ENCODE measurements at places on chromosomes 16 and 17. TPM values are rescaled to one million over a fixed set of nuclear protein-coding genes. Genes with fewer than 3 reads are reported as not detected.

GPR142 gene
- not detected for total RNA-seq

KRT13 gene
- 0.36 TPM for total RNA-seq

PITPNM3 gene
- 0.44 TPM for total RNA-seq

LASP1 gene
- total RNA-seq: 112 TPM

HSPB9 gene
- total RNA-seq: not detected

P2RX5 gene
- 14.9 TPM for total RNA-seq

HLF gene
- 0.13 TPM for total RNA-seq

AMZ2 gene
- total RNA-seq: 59.6 TPM

TPSD1 gene
- total RNA-seq: 0.26 TPM

GP1BA gene
- 0.15 TPM for total RNA-seq

GABARAPL2 gene
- 56.2 TPM for total RNA-seq

ST6GALNAC2 gene
- 23.0 TPM for total RNA-seq

SNAI3 gene
- not detected for total RNA-seq

BFAR gene
- total RNA-seq: 114 TPM

ACSF2 gene
- total RNA-seq: 17.2 TPM

OVCA2 gene
- total RNA-seq: 42.5 TPM

CFAP52 gene
- total RNA-seq: not detected
